Ammon's horn (tissue), 1 donor: ENCODE measurements at places on chromosomes 11 and 22.

GRCh38 chr22:38086942-38087341 lies 3.0 kb upstream of the SLC16A8 start:
- no peak for DNase-seq

GRCh38 chr22:39936523-39937145 lies 23.6 kb upstream of the TMA7B start:
- no peak for DNase-seq

- no peak for DNase-seq
Measured at GRCh38 chr11:83042964-83043711, 28.6 kb downstream of the RAB30 start.

- DNase-seq: peak; percentile 54
Measured at GRCh38 chr11:116730601-116731000, 42.2 kb downstream of the BUD13 start.

GRCh38 chr11:26950260-26950719 lies 43.6 kb upstream of the FIBIN start:
- no peak for DNase-seq

DNA sequence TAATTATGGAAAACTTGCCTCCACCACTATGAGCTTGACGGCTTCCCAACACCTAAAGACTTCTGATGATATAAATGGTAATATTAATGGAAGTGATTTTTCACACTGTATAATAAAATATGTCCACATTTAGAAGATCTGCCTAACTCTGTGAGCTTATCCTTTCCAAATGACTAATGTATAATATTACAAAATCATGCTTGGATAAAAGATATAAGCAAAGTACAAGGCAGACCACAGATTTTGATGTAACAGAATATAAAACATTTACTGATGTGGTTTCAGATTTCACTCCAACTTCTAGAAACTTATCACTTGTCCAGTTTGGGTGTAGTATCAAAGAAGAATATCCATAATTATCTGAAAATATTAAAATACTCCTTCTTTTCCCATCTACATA lies 36.9 kb downstream of the GALNT18 start:
- DNase-seq: no peak

DNA sequence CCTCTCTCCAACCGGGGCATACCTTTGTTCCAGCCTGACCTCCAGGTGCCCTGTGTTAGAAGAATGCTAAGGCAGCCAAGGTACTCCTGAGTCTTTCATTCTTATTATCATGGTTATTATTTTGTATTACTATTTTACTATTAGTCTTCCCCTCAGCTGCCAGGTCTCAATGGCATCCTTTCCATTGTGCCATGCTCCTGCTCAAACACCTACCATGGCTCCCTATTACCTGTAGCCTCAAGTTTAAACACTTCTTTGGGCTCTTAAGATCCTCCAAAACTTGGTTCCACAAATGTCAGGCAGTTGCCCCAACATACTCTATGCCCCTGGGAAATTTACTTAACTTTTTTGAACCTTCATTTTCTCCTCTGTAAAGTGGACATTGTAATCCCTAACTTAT lies 130.4 kb downstream of the CHST1 start:
- DNase-seq: no peak

GRCh38 chr11:111542606-111543275 lies 2.2 kb downstream of the LAYN start:
- DNase-seq: no peak

DNA sequence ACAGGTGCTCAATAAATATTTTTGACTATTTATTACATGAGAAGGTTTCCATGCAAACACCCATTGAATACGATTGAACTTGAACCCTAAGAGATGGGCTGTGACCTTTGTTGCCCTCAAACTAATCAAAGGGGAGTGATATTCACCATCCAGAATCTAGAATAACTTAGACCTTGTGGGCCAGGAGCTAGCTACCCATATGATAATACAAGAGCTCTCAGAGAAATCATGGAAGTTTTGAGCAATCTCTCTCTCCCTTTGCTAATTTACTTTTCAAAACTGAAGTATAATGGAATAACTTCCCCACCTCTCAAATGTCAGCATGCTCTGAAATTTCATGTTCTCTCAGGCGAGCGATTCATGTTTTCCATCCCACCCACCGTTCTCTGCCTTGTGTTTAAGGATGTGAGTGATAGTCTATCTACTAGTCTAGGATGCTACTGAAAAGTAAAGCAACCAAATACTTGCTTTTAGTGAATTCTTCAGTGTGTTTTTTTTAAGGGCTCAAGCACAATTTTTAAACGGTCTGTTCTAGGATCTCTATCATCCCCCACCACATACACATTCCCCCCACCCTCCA lies 33.3 kb downstream of the BARX2 start:
- DNase-seq: no peak

DNA sequence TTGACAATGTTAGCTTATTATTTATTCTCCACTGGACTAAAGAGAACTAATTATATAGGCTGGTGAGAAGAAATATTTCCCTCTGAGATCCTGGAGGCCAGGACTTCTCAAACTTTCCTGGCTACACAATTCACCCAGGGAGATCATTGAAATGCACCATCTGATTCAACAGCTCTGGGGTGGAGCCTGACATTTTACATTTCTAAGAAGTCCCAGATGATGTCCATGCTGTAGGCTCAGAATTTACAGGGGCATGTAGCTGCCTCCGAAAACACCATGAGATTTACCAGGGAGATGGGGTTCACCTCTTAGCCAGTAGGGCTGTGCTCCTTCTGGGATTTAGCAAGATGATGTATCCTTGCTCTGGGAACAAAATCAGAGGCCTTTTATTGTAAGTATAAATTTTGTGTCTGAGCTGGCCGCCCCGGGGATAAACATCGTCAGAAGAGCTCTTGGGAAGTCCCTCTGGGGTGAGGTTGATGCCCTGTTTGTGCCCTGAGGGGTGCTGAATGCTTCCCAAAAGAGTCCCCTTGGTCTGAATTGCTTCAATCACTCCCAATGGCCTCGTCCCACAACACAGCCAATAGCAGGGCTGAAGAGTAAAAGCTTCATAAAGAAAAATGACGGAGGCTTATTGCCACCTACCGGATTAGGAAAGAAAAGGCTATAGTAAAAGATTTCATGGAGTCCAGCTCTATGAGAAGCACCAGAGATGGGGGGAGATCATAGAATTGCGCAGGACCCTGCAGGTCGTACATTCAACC lies 33.4 kb upstream of the API5 start:
- DNase-seq: peak; percentile 19

DNA sequence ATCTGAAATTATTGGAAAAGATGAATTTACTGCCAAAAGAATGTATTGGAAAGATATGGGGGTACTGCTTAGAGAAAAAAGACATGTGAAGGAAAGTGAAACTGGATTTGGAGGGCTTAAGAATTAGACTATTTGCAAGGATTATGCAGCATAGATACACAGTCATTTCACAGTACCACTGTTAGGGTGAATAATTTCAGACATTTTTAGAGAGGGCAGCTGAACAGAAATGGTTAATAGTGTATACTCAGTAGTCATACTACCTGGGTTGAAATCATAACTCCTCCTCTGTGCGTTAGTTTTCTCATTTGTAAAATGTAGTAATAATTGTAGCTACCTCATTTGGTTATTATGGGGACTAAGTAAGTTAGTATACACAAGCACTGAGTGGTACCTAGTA lies 33.0 kb downstream of the GAS2 start:
- DNase-seq: no peak

DNA sequence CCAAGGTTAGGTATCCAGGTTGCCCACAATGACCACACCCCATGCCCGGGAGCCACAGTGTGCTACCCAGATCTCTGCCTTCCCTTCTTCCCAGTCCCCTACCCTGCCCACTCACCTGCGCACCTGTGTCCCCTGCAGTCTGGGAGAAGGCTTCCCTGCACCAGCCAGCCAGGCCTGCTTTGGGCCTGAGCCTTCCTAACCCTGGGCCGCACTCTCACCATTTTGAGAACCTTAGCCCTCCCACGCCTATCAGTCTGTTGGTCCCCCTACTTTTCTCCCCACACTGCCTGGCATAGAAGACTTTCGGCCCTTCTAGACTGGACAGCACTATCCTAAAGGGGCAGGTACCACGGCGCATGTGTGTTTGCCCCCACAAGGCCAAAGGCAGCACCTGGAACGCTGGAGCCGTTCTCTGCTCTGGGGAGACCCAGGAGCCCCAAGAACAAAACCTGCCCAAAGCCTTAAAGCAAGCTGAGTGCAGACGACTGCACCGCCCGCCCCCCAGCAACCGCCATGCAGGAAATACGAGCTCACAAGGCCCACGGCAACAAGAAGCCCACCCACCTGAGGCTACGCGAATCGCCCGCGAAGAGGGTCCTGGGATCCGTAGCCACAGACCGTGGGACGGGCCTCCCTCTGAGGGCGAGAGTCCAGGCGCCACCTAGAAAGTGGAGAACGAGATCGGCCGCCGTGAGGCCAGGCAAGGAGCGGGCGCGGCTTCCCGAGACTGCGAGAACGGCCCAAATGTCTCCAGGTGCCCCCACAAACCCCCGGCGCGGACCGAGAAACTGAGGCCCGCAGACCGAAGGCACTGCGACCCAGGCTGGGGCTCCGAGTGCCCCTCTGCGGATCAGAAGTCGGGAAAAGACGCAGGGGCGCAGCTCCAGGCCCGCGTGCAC lies 546 bp downstream of the GNB1L start:
- DNase-seq: no peak

GRCh38 chr11:72673284-72673942 lies 809 bp downstream of the PDE2A start:
- no peak for DNase-seq

DNA sequence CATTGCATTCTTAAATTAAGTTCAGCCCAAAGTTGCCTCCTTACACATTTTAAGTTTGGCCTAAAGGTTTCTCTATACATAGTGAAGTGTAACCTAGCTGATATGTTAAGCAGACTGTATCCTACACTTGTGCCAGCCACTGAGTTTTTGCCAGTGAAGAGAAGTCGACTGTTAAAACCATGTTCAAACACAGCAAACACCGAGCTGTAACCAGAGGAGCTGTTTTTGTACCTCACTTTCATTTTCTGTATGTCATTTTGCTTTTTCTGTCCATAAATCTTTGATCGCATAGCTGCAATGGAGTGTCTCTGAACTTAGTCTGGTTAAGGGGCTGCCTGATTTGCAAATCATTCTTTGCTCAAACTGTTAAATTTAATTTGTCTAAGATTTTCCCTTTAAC lies 403.7 kb downstream of the LUZP2 start:
- DNase-seq: no peak

GRCh38 chr11:70633610-70634009 lies 235.3 kb downstream of the CTTN start:
- DNase-seq: no peak

DNA sequence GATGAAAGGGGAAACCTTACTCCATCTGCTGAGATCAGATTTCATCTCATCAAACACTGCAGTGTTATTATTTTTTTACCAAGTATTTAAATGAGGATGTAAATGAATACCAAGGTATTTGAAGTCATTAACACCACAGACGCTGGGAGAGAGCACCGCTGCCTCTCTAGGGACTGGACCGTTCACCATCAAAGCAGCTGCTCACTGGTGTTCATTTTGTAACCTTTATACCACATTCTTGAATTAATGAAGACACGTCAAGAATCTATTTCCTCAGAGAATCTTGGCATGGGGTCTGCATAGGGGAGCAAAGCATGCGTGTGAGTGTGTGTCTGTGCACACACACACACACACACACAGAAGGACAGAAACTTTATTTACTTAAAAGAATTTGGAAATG lies 15.6 kb downstream of the SIAE start:
- DNase-seq: no peak

GRCh38 chr11:102846292-102846691 lies 2.9 kb upstream of the MMP3 start:
- no peak for DNase-seq

DNA sequence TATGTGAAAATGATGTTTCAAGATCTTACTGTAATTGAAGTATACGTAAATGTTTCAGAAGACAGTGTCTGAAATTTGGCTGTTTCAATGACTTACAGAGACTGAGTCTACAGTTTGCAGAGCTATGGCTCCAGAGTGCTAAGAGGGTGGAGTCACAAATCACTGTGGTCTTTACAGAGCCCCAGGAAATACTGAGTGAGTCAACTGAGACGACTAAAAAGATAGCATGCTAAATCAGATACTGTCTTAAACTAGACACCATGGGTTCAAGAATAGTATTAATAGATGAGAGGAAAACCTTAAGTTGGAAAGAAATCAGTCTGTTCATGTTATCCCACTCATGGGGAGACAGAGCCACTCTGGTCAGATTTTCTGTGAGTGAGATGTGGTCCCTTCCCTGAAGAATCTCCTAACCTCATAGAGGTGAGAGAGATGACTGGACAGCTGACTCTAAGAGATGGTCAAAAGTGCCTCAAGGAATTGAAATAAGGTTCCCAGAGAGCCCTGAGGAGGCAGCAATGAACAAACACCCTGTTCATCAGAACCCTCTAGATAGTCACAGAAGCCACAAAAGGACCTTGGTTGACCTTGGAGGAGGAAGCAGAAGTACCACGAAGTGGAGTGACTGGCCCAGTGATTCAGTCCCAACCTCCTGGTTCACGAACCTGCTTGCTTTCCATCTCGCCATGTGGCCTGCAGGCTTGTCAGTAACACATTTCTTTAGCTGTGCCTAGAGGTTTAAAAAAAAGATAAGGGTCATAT lies 30.2 kb downstream of the C11orf91 start:
- no peak for DNase-seq

DNA sequence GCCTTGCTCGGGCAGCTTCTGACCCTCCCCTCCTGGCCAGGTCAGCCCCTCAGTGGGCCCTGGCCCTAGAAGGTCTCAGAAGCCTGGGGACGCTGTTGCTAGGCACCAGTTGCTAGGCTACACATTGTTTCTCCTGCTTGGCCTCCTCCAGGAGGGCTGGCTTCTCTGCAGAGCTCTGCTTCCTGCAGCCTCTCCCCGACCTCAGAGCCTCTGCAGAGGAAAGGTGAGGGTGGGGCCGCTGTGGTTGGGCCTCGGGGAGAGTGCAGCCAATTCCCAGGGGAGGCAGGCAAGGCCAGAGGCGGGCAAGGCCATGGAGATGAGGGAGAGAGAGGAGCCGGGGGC lies 27.6 kb upstream of the LRRC10B start:
- peak; percentile 29 for DNase-seq

- DNase-seq: peak; percentile 56
Measured at GRCh38 chr22:38881464-38881871, 9.5 kb upstream of the CBX6 start.

DNA sequence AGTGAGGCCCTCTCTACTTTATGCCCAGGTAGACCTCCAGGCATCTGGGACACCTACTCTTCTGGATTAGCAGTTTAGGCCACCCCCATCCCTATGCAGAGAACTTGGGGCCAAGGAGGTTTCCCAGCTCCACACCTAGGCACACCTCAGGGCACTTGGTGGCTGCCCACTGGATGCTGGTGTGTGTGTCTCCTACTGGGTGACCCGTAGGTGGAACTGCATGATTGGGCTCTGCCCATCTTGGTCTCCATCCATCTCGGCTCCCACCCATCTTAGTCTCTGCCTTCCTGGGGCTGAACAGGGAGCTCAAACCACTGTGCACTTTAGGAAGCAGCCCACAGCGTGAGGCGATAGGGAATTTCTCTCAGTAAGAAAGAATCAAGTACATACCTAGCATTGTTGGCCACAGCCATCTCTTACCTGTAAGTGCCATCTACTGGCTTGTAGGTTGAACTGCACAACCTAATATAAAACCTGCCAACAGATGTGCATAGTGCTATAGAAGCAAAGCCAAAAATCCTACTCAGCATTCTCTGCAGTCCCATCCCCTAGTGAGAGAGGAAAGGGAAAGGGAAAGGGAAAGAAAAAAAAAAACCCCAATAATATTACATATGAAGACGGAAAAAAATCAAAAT lies 61.6 kb upstream of the PTPN5 start:
- no peak for DNase-seq

GRCh38 chr11:76660533-76661305 lies 9.8 kb downstream of the LRRC32 start:
- no peak for DNase-seq

- peak; percentile 63 for DNase-seq
Measured at GRCh38 chr11:2265396-2265795, 5.0 kb downstream of the ASCL2 start.

GRCh38 chr11:20589796-20590195 lies 9.6 kb upstream of the SLC6A5 start:
- no peak for DNase-seq
